ENCODE measurements at places on chromosomes 6 and 20.

- no peak for DNase-seq
Observed at GRCh38 chr6:118744261-118744941, 93.0 kb upstream of the CEP85L start.

GRCh38 chr6:36555750-36556252, 8.5 kb upstream of the STK38 start:
- DNase-seq = no peak

DNA sequence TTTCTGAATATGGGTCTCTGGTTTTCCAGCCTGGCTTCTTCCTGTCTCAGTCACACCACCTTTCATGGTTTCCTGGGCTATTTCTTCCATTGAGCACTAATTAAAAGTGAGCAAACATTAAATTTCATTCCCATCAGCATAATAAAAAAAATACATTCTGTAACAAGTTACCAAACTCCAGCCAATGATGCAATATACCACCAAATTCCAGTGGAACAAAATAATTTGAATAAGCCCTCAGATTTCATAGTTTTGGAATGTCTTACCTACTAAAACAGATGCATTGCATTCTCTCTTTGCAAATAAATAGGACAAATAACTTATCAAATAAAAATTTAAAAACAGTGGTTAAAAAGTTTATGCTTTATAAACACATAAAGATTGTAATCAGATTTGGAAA, 97.8 kb upstream of the PRDM1 start:
- no peak for DNase-seq

DNA sequence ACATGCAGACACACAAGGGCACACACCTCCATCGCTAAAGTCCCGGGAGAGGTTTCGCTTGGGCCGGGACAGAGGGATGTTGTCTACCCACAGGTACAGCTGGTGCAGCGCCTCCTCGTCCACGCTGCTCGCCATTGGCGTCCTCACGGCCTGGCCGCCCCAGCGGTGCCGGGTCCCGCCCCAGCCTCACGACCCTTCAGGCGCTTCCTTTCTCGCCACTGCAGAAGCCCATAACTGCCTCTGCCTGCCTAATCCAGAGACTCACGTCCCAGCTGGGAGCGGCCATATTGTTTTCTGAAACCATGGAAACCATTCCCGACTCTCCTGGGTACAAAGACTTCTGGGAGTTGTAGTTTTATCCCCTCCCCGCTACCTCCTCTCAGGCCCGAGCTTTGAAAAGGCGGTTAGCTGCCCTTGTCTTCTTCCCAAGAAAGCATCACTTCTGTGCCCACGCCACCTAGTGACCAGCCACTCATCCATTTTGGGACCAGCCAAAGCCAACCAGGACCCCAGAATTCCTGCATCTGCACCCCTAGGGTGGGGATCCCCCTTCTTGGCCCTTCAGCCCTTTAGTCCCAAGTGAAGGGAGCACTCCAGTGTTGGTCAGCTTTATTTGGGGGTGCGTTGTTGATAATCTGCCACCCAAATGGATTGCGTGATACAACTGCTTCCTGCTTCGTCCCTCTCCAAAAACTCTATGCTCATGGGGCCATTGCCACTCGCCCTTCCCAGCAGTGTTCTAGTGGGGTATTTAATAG, at the start of gene SPEF1:
SPEF1 (minus strand) TSS at position 296 of the 758 bp plus-strand sequence; CDS start at position 135, 161 bp downstream.
- peak; percentile 94 for DNase-seq

GRCh38 chr20:50226093-50226974, 35.7 kb downstream of the CEBPB start:
- DNase-seq = peak; percentile 46

DNA sequence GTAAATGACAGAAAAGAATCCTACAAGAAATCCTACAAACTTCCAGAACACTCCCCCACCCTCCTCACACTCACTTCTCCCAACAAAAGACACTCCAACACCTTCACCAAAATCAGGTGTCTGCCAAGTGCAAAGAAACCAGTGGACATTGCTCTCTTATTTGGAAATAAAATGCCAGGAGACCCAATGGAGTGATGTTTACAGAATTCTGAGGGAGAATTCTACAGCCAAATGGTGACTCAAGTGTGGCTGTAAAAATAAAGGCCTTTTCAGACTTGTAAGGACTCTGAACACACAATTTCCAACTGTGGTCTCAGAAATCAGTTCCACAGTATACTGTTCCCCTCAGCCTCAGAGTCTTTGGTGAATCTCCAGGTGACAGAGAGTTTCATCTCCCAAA, 109.6 kb upstream of the CARMIL1 start:
- peak; percentile 38 for DNase-seq

GRCh38 chr6:109344226-109344625, 38.0 kb downstream of the CD164 start:
- DNase-seq = no peak

DNA sequence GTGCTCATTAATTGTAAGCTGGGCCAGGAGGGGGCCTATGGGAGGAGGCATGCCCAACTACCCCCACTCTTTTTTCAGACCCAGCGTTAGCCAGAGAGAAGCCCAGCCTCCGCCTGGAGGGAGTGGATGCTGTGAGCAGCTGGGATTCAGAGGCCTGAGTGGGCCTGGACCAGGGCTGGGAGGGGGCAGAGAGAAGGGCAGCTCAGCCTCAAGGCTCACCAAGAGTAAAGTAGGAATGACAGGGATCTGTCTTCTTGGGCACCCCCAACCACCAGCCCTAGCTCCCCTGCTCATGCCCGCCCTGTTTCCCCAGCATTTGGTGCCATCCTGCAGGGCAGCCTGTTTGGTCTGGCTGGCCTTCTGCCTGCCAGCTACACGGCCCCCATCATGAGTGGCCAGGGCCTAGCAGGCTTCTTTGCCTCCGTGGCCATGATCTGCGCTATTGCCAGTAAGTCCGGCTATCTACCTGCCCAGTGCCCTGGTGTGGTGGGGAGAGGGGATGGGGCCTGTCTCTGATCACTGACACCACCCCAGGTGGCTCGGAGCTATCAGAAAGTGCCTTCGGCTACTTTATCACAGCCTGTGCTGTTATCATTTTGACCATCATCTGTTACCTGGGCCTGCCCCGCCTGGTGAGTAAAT, 6.8 kb downstream of the SLC29A1 start:
- no peak for DNase-seq

- DNase-seq = no peak
Observed at GRCh38 chr6:109714611-109715010, 23.5 kb downstream of the FIG4 start.

DNA sequence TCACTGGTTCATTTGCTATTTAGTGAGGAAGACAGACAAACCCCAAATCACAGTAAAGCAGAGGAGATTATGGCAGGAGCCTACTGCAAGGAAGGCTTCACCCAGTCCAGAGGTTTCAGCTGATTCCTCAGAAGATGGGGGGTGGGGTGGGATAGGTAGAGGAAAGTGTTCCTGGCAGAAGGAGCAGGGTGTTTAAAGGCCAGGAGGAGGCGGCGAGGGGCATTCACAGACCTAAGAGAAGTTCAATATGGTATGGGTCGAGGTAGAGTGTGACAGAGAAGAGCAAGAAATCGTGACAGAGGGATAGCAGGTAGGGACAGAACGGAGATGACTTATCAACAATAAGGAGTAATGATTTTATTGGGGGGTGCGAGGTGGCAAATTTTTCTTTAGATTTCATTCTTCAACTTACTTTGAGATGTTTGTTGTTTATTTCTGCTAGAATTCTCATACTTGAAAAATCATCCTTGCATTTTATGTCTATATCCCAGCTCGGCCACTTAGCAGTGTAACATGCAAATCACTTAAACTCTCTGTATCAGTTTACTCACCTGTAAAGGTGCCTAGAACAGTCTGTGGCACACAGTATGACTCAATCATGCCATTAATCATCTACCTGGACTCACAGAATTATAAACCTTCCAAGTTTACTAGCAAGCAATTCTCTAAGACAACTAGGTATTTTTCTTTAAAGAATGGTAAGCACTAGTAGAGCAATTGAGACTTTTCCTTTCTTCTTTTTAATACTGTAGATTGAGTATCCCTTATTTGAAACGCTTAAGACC, 176.7 kb downstream of the REV3L start:
- DNase-seq = no peak

DNA sequence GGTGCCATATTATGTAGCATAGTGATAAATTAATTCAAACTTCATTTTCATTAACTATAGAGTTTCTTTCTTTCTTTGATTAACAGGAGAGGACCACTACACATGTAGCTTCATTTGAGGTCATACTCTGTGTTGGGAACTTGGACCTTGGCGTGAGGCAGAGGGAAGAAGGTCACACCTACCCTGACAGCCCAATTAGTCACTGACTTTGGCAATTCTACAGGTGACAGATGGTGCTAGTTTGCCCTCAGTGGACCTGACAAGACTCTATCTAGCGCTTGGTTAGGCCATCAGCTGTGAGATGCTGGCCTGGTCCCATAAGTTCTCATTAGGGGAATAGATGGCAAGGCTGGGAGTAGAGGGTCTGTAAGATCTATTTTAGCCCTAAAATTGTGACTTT, 14.2 kb downstream of the SLX4IP start:
- DNase-seq = no peak

DNA sequence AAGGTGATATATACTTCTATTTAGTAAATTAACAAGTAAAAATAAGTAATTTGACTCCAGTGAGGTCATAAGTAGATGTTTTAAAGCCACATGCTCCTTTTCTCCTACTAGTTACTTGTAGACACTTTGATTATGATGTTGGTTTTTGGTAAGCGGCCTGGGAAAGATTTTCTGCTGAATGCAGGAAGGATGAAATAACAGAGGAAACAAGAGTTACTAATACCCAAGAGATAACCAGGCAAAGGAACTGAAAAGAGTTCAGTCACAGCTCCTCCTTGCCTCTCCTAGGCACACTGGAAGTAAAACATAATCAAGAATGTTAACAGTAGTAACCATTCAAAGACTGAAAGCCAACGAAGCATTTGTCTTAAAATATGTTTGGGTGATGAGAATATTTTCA, 203.3 kb downstream of the RNGTT start:
- peak; percentile 11 for DNase-seq

GRCh38 chr6:23681743-23682142, 444.3 kb upstream of the NRSN1 start:
- DNase-seq = no peak

DNA sequence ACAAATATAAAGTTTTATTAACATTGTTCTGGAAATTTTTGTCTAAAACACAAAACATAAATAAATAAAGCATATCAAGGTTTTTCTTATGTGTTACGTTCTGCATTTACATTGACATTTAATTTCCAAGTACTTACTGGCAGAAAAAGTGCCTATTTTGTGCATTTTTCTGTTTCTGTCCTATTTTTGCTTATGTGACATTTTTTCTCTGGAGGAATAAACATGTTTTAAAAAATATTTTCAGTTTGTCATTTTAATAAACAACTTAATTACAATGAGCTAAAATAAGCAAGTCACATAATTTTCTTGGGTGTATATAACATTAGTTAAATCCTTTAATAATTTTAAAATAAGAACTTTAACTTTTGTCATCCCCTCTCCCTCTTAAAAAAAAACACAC, 94.4 kb upstream of the HS3ST5 start:
- no peak for DNase-seq

GRCh38 chr6:74409447-74409846, 713.4 kb downstream of the CD109 start:
- DNase-seq = peak; percentile 90

GRCh38 chr20:33611106-33611505, 51.0 kb upstream of the C20orf144 start:
- no peak for DNase-seq

- DNase-seq = no peak
Observed at GRCh38 chr6:47234266-47234933, 75.3 kb downstream of the TNFRSF21 start.

- no peak for DNase-seq
Observed at GRCh38 chr6:110874880-110875547, 429 bp downstream of the AMD1 start.

- no peak for DNase-seq
Observed at GRCh38 chr6:159961528-159961927, 7.4 kb upstream of the IGF2R start.

GRCh38 chr20:44092551-44093248, 94.3 kb downstream of the JPH2 start:
- peak; percentile 67 for DNase-seq

DNA sequence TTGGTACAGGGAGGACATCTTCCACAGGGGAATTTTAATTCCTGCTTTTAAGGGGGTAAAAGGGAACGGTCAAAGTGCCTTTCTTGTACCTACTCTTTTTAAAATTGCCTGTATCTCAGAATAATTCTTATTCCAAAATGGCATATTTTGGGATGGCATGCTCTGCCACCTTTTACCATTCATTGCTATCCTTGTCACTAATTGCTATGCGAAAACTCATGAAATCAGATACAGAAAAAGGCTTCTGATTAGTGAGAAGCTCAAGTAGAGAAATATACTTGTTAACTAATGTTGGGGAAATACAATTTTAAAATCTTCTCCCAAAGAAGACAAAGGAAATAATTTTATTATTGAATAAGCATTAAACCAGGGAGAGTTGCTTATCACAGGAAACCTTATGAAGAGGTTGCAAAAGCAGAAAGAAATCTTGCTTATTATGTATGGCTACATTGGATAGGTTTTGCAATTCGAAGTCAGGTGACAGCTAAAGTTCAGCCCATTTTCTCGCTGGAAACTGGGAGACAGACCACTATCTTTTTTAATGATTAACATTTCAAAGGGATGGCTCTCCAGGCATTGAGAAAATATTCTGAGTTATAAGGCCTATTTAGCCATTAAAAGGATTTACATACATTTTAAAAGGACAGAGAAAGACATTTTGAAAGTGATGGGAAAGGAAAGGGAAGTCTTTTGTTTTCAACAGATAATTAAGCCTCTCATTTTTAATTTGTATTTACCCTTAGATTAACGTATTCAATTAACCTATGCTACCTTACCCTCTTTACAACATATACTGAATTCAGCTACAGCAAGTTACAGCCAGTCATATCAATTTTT, 110.3 kb upstream of the PRSS16 start:
- no peak for DNase-seq

DNA sequence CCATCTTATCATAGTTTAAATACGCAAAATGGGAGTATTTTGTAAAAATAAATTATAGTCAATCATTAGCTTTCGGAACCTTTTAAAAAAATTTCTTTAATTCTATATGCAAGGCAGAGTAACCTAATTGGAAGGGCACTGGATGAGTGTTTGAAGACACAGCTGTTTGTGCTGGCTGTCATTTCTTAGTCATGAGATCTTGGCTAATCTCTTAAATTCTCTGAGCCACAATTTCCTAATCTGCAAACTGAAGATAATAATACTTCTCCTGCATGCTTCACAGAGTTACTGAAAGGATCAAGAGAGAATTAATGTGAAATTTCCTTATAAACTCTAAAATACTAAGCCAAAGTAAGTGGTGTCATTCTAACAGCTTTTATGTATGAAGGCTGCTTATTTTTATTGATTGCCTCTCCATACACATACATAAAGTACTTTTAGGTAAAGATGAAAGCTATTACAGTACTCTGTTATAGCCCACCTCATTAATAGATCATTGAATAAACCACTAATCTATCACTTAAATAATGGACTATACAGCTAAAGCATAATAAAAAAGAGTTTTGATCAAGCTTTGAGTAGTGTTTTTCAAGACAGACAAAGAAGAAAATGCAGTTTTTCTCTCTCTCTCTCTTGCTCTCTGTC, 383.7 kb upstream of the IRAK1BP1 start:
- peak; percentile 65 for DNase-seq

DNA sequence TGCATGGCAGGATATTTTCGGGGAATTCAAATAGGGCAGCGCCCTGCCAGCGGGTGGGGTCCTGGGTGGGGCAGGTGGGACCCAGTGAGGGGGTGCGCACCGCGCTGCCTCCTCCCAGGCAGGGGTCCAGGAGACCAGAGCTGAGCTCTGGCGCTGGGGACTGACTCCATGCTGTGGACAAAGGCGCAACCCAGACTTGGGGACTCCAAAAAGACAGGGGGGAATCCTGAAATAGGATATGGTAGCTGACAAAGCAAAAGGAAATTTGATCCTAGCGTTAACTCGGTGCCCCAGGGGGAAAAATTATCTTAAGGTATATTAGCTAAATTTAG, 23.6 kb downstream of the TFAP2A start:
- no peak for DNase-seq
